ENCODE measurements at places on chromosomes 7 and 10. TPM values are rescaled to one million over a fixed set of nuclear protein-coding genes. Genes with fewer than 3 reads are reported as not detected.

GRCh38 chr7:30469303-30469702, 9.3 kb downstream of the NOD1 start:
- no peaks in the 10 kb centered on the region for H3K27me3 ChIP-seq
- peak overlapping the region; percentile 87 for H3K27ac ChIP-seq
- no peaks in the 10 kb centered on the region for H3K36me3 ChIP-seq
- peaks cover 75% of the 10 kb centered on the region for H3K4me1 ChIP-seq

GRCh38 chr7:95904099-95904498, 131.7 kb downstream of the DYNC1I1 start:
- no peaks in the 10 kb centered on the region for H3K36me3 ChIP-seq
- no peaks in the 10 kb centered on the region for H3K27me3 ChIP-seq
- H3K4me1 ChIP-seq: no peaks in the 10 kb centered on the region
- no peak overlapping the region for H3K4me3 ChIP-seq
- no peak for DNase-seq

The C10orf143 gene
- 8.5 TPM for total RNA-seq

DNA sequence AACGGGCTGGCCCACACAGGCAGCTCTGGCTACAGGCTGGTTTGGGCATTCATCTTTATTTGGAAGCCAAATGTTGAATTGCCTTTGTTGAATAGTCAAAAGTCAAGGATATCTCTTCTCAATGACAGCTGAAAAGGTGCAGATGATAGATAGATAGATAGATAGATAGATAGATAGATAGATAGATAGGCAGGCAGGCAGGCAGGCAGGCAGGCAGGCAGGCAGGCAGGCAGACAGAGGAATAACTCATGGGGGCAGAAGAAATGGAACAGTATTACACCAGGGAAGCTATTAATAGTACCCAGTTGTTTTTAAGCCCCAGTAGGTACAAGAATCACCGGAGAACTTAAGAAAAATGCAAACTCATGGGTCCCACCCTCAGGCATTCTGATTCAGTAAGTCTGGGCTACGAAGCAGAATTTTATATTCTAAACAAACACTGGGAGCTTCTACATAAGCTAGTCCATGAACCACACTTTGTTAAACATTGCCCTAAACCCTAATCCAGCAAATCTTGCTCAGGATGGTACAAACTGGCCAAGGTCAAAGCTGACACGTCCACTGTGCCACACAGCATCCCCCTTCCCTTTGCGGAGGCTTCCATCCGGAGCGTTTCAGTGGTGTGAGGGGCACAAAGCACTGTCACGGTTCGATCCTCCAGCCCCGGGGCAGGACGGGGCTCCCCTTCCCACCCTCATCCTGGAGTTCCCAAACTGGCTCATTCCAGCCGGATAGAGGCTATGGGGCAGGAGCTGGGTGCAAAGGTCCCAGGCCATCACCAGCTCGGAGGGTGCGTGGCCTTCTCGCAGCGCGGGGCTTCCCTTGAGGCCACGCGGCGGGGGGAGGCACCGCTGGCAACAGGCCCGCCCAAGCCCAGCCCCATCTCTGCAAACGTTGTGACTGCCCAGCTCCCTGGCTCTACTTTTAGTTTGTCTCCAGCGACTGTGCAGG, 6.7 kb downstream of the PRKAG2 start:
- no peak for DNase-seq
- H3K27me3 ChIP-seq: no peaks in the 10 kb centered on the region
- no peaks in the 10 kb centered on the region for H3K36me3 ChIP-seq
- peaks cover 48% of the 10 kb centered on the region for H3K4me1 ChIP-seq
- no peak overlapping the region for H3K4me3 ChIP-seq

DNA sequence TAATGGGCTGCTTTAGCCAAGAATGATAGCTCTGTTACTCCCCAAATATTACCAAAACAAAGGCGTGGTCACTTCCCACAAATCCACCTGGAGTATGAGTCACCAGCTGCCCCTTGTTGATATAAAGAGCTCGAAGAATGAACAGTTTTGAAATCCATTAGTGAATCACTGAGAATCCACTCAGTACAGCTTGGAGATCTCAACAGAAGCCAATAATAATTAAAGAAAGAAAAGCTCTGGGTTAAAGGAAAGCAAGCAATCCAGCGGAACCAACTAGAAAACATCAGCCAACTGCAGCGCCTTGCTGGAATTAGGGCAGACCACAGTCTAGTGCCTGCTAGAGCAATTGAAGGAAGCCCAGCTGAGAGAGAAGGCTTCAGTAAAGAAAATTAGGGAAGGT, 576.0 kb upstream of the C7orf33 start:
- no peak overlapping the region for H3K27ac ChIP-seq
- no peaks in the 10 kb centered on the region for H3K36me3 ChIP-seq
- H3K4me3 ChIP-seq: no peak overlapping the region
- no peaks in the 10 kb centered on the region for H3K4me1 ChIP-seq
- DNase-seq: no peak

The CHRM2 gene
- total RNA-seq: not detected

DNA sequence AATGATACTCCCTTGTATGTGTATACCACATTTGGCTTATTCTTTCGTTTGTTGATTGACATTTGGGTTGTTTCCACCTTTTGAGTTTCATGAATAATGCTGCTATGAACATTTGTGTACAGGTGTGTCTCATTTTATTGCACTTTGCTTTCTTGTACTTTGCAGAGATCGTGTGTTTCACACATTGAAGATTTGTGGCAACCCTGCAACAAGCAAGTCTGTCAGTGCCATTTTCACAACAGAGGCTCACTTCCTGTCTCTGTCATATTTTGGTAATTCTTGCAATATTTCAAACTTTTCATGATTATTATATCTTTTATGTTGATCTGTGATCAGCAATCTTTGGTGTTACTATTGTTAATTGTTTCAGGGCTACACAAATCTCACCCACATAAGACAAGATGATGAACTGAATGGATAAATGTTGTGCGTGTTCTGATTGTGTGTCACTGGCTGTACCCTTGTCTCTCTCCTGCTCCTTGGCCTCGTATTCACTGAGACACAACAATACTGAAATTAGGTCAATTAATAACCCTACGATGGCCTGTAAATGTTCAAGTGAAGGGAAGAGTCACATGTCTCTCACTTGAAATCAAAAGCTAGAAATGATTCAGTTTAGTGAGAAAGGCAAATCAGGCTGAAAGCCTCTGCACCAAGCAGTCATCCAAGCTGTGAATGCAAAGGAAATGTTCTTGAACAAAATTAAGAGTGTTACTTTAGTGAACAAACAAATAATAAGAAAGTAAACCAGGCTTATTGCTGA, 133.6 kb upstream of the JCAD start:
- no peak overlapping the region for H3K4me3 ChIP-seq
- H3K36me3 ChIP-seq: no peaks in the 10 kb centered on the region
- H3K4me1 ChIP-seq: peaks cover 4% of the 10 kb centered on the region
- no peak for DNase-seq
- H3K27ac ChIP-seq: no peak overlapping the region
- peaks cover 3% of the 10 kb centered on the region for H3K27me3 ChIP-seq

The ADAMTS14 gene
- 0.32 TPM for total RNA-seq

- peaks cover 51% of the 10 kb centered on the region for H3K36me3 ChIP-seq
- no peak overlapping the region for H3K27ac ChIP-seq
- H3K27me3 ChIP-seq: no peaks in the 10 kb centered on the region
- no peak for DNase-seq
- peaks cover 41% of the 10 kb centered on the region for H3K4me1 ChIP-seq
Measured at GRCh38 chr10:102595897-102596296, 48.4 kb upstream of the TRIM8 start.

DNA sequence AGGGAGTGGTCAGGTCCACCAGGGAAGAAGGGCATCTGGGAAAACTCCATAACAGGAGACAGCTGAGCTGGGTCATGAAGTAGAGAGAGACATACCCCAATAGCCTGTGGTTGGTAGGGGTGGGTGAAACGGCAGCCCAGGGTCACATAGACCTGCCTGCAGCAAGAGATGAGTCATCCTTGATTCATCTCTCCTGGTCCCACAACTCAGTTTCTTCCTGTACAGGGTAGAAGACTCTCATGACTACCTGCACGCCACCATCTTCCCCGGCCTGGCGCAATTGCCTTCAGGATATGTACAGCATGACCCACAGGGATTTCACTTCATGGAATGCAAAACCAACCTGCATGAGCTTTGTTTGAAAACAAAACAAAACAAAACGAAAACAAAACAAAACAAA, 45.1 kb upstream of the ADAM12 start:
- no peaks in the 10 kb centered on the region for H3K27me3 ChIP-seq
- H3K27ac ChIP-seq: no peak overlapping the region
- no peaks in the 10 kb centered on the region for H3K4me1 ChIP-seq
- no peak overlapping the region for H3K4me3 ChIP-seq
- no peaks in the 10 kb centered on the region for H3K36me3 ChIP-seq

DNA sequence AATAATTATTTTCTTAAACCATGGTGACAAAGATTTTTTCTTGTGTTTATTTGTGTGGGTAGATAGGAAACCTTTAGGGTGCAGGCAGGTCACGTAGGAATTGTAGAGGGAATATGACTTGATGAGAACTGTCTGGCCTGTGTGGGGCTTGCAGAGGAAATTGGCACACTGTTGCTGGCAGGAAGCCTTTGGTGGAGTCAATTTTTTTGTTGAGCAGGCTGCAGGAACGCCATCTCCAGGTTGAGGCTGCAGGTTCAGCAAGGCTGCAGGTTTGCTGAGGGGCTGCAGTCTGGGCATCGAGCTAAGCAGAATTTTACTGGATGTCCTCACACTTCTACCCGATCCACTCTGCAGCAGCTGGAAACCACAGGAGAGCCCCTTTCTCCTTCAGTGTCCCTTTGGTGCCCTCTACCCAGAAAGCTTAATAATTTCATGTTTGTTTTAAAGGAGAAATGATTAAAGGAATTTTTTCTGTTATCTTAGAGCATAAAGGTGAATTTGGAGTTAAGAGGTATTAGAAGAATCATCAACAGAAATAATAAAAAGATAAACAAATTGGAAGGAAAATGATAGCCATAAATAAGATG, 37.0 kb downstream of the TBC1D12 start:
- no peak overlapping the region for H3K4me3 ChIP-seq
- H3K27ac ChIP-seq: no peak overlapping the region
- DNase-seq: no peak
- H3K27me3 ChIP-seq: no peaks in the 10 kb centered on the region
- H3K4me1 ChIP-seq: peaks cover 4% of the 10 kb centered on the region

- peaks cover 13% of the 10 kb centered on the region for H3K4me1 ChIP-seq
- H3K27ac ChIP-seq: no peak within 1 kb of the TSS
- H3K4me3 ChIP-seq: peak within 1 kb of the TSS; percentile 35
- H3K36me3 ChIP-seq: no peaks in the 10 kb centered on the region
- no peak for DNase-seq
Measured at GRCh38 chr7:137343281-137343841, at the start of gene PTN. PTN (minus strand) TSS chr7:137343733; CDS start chr7:137254973, 88,760 bp downstream.

GRCh38 chr7:157414702-157415096, 77.9 kb downstream of the DNAJB6 start:
- H3K4me1 ChIP-seq: no peaks in the 10 kb centered on the region
- H3K36me3 ChIP-seq: peaks cover 73% of the 10 kb centered on the region
- no peak overlapping the region for H3K4me3 ChIP-seq
- no peak overlapping the region for H3K27ac ChIP-seq

The CALML3 gene
- total RNA-seq: 87.1 TPM

DNA sequence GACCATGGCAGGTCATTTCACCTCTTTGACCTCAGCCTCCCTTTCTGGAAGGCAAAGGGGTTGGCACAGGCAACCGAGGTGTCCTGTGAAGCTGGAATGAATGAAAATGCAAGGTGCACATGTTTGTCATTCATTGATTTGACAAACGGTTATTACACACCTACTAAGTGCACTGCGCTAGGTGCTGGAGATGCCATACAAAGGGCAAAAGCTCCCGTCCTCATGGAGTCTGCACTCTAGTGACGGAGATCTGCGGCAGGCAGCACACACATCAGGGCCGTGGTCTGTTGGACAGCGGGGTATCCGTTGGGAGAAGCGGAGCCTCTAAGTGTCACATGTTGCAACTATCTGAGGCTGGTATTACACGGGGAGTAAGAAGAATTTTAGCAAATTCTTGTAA, 44.2 kb downstream of the PRF1 start:
- no peak overlapping the region for H3K4me3 ChIP-seq
- peaks cover 19% of the 10 kb centered on the region for H3K4me1 ChIP-seq
- H3K27ac ChIP-seq: no peak overlapping the region
- no peaks in the 10 kb centered on the region for H3K27me3 ChIP-seq

- no peaks in the 10 kb centered on the region for H3K4me1 ChIP-seq
- H3K27ac ChIP-seq: no peak overlapping the region
Measured at GRCh38 chr10:33152750-33153149, 181.7 kb downstream of the NRP1 start.

DNA sequence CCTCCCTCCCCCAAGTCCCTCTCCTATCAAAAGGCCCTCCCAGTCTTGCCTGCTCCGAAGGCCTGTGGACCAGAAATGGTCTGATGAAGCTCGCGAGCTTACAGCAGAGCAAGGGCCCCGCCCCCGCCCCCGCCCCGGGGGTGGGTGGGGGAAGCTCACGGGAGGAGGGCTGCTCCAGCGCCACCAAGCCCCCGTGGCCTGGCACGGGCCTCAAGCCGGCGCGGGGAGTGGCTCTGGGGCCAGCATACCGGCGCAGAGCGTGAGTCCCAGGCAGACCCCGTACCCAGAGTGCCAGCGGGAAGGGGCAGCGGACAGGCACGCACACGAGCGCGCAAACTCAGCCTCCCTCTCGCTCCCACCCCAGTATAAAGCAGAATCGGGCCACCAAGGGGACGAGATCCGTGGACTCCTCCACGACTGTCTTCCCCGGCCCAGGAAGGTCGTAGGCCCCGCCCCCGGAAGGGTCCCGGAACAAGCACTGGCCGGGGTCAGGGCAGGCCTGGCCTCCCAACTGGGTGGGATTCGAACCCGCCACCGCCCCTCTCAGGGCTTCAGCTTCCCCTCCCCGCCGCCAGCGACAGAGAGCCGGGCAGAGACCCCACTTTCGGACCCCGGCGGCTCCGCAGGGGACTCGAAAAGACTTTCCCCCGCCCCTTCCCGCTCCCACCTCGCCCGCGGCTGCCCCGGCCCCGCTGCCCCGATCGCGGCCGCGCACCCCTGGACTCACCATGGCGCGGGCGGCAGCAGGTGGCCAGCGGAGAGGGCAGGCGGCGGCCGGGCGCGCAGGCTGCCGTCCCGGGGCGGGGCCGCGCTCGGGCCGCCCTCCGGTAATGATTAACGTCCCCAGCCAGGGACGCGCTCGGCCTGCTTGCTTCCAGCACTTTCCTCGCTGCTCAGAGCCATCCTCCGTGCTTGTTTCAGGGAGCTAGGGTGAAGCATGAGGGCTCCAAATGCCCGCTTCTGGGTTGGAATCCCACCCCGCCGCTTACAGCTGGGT, at the start of gene PCBD1:
TSS of gene PCBD1 (minus strand) at position 762 of the 997 bp plus-strand sequence. CDS start at position 730, 32 bp downstream.
- H3K27ac ChIP-seq: peak within 1 kb of the TSS; percentile 86
- peak within 1 kb of the TSS; percentile 89 for H3K4me3 ChIP-seq
- H3K27me3 ChIP-seq: no peaks in the 10 kb centered on the region
- DNase-seq: no peak

- DNase-seq: no peak
- no peak overlapping the region for H3K4me3 ChIP-seq
- peaks cover 7% of the 10 kb centered on the region for H3K27me3 ChIP-seq
- no peaks in the 10 kb centered on the region for H3K36me3 ChIP-seq
- H3K27ac ChIP-seq: no peak overlapping the region
Measured at GRCh38 chr7:24291271-24291670, 7.3 kb downstream of the NPY start.

The MLXIPL gene
- 1.9 TPM for total RNA-seq

DNA sequence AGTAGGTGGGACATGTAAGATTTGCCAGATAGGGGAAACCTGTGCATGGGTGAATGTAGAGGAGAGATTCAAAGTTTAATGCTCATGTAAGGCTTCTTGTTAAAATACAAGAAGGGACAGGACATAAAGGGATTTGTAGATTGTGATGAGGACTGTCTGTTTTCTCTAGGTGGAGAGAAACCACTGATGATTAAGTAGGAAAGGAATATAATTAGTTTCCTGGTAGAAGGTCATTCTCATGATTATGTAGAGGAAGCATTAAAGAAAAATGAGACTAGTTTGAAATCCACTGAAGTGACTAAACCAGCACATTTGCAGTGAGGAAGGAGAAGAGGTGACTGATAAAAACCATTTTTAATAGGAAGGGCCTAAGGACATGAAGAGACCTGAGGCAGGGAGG, 19.6 kb upstream of the MACC1 start:
- no peak overlapping the region for H3K27ac ChIP-seq
- no peak for DNase-seq
- no peaks in the 10 kb centered on the region for H3K36me3 ChIP-seq
- H3K27me3 ChIP-seq: no peaks in the 10 kb centered on the region
